Keratinocyte (primary cell): ENCODE measurements at places on chromosomes 1 and 21. TPM values are rescaled to one million over a fixed set of nuclear protein-coding genes. Genes with fewer than 3 reads are reported as not detected.

PLA2G2A gene
- 0.08 TPM in 1 of 3 replicates, not detected in the others for polyA plus RNA-seq

DNA sequence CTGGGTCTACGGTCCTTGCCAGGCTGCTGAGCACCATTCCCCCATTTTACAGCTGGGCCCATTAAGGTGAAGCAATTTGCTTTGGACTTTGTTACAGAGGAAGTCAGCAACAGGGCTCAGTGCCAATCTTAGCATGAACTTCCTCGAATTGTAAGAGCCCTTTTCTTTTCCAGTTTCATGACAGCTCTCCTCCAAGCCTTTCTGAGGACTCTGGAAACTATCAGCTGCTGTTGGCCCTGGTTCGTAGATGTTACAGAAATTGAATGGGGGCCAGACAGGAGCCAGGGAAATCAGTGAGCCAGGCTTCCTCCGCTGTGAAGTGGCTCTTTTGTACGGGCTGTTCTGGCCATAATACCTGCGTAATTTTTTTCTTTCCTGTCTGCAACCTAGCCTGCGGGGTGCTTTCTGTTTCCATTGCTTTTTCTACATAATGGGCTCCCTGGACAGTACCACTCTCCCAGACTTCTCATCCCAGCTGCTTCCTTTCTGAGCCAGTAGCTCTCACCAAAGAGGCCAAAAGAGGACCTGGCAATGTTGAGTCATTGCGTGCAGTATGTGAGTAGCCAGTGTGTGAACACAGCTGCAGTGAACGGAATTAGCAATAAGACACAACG, 386.3 kb downstream of the DISC1 start:
- no peak for DNase-seq

DNA sequence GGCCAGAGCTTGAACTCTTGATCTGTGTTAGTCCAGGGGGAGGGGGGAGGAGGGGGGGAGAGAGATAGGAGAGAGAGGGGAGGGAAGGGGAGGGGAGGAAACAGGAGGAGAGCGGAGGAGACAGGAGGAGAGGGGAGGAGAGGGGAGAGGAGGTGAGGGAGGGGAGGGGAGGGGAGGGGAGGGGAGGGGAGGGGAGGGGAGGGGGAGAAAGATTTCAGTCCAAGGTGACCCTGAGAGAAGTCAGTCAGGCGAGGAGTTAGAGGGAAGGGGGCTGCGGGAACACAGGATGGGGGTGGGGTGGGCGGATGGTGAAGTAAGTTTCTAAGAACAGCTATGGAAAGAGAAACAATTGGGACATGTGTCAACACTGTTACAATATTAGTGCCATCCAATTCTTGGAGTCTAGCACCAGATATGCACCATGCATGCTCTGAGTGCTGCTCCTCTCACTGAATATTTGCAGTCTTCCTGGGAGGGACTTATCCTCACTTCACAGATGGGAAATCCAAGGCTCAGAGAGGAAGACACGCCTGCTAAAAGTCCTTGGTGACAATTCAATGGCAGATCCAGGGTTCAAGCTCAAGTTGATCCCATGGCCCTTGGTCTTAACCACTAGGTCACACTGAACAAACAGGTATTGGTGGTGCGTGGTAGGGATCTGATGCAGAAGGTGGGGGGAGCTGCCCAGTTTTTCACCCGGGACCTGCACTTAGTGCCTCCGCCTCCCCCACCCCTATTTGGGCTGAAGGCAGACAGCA, 42.5 kb upstream of the ECE1 start:
- no peak for DNase-seq

DNA sequence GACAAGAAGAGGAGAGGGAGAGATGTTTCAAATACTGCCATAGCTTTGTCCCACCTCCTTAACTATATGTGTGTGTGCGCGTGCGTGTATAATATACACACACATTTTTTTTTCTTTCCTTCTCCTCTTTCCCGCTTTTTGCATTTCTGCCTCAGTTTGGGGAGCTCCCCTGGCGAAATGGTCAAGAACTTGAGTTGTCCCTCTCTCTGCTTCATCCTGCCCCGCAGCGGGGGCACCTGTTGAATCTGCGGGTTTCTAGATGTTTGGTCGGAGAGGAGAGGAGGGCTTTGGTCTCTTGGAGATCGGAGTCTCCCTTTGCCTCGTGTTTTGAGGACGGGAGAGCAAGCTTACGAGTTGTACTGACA, 504 bp downstream of the SCCPDH start:
- no peak for DNase-seq
